AG04449 (cell line): ENCODE measurements at places on chromosomes 13 and 19.

DNA sequence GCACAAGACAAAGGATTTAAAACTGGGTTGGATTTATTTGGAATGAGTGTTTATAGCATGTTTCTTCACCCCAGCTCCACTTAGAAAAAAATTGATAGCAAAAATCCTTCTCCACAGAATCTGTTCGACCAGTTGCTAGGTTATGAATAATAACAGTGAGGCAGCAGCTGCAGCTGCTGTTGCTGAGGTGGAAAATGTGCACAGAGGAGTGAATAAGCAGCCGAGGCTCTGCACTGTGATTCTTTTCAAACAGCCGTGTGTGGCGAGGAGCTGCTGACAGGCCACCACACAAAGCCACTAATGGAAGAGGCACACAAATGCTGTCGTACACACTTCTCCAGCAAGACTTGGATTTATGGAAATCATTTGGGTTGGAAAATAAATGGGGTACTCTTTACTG is 6.4 kb upstream of the RASL11A start:
- DNase-seq, result no peak

GRCh38 chr13:60584976-60585375 is 188.0 kb downstream of the TDRD3 start:
- DNase-seq, result no peak

GRCh38 chr19:41758846-41759245 is 3.5 kb downstream of the CEACAM6 start:
- DNase-seq, result no peak

GRCh38 chr13:98004107-98004506 is 50.6 kb downstream of the IPO5 start:
- peak; percentile 41 for DNase-seq

GRCh38 chr19:41175801-41176777 is 16.9 kb upstream of the CYP2S1 start:
- peak; percentile 21 for DNase-seq

DNA sequence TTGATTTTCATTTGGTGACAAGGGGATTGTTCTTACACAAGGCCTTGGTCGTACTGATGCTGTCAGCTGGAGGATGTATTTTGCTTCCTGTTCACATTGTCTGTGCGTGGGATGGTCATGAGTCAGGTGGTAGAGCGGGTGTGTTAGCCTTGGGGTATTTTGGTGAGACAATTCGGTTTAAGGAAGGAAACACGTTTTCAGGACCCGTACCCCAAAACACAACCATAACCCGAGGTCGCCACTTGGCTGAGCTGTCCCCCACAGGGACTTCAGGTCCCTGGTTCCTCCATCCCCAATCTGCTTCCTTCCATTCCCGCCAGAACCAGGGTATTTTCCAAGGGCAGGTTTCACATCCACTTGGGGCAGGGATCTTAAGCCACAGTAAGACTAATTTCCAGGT is 15.0 kb downstream of the MYO9B start:
- DNase-seq, result no peak

- no peak for DNase-seq
Measured at GRCh38 chr13:29868581-29868980, 18.2 kb upstream of the UBL3 start.

GRCh38 chr19:34320277-34320676 is 44.7 kb upstream of the GPI start:
- DNase-seq, result no peak

- DNase-seq, result no peak
Measured at GRCh38 chr13:38582133-38582532, 104.7 kb upstream of the FREM2 start.

DNA sequence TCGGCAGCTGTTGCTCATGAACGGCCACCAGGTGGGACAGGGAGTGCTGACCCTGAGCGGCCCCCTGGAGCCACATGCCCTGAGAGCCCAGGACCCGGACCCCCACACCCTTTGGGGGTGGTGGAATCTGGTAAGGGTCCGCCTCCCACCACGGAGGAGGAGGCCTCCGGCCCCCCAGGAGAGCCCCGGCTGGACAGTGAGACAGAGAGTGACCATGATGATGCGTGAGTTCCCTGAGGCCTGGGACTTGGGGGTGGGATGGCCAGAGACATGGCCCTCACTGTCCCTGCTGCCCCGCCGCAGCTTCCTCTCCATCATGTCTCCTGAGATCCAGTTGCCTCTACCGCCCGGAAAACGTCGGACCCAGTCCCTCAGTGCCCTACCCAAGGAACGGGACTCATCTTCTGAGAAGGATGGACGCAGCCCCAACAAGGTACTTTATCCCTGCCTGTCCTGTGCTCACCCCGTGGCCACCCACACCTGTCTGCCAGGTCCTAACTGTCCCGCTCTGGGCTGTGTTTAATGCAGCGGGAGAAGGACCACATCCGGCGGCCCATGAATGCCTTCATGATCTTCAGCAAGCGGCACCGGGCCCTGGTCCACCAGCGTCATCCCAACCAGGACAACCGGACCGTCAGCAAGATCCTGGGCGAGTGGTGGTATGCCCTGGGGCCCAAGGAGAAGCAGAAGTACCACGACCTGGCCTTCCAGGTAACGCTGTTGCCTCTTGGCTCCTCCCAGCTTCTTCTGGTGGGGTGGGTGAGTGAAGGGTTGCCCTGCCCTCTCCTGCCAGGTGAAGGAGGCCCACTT is 14.7 kb upstream of the PRR19 start:
- no peak for DNase-seq

DNA sequence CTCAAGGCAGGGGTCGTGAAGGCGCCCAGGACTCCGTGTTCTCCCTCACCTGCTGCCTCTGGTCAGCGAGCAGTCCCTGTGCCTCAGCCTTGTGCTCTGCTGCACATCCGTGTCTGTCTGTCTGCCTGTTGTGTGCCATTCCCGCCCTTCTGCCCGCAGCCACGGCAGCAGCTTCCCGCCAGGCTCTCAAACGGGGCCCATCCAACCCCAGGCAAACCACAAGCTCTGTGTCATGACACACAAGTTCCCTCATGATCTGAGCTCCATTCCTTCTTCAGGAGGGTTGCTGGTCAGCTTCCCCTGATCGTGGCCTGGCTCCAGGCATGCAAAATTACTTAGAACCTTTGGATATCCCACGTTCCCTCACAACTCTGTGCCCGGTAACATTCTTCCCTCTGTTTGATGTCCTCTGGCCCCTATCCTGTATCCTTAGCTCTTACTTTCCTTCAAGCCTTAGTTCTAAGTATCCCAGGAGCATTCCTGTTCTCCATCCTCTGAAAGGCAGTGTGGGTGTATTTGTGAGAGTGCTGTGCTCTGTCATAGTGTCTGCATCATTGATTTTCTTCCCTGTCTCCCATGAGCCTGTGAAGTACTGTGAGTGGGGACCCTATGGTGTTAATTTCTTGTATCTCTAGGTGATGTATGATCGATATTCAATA is 3.2 kb downstream of the GPR183 start:
- no peak for DNase-seq

GRCh38 chr19:33419788-33420130 is 46.2 kb downstream of the CEBPG start:
- DNase-seq, result no peak

- DNase-seq, result no peak
Measured at GRCh38 chr19:31350693-31351055, 1.4 kb upstream of the TSHZ3 start.

GRCh38 chr19:57212109-57212508 is 18.7 kb upstream of the AURKC start:
- no peak for DNase-seq

DNA sequence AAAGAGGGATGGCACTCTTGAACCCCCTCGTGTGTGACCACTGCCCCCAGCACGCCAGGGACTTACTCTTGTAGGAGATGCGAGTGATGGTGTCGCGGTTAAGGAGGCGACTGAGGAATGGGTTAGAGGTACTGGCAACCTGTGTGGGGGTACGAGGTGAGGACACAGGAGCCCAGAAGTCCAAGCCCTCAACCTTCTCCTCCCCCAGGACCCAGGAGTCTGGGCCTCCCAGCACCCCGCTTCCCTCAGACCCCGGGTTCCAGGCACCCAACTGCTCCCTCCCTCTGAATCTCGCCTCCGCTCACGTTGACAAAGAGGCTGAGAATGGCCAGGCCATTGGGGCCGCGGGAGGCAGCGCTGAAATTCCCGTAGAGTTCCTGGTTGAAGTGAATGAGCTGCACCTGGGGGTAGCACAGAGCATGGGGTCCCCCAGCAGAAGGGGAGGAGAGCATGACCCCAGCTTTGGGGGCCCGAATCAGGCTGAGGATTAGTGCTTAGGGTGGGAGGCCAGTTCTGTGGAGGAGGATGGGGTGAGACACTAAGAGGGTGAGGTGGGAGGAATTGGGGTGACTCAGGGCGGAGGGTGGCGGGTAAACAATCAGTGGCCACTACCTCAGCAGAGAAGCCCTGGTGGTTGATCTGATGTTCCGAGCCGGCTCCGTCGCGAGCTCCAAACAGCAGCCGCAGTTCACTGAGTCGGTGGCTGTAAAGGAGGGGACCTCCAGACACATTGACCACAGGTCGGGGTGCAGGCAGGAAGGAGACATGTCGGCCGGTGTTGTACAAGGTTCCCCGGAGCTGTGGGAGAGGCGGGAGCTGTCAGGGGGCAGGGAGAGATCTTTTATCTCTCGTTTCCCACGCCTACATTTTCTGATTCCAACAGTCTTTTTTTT is 2.5 kb upstream of the DBP start:
- DNase-seq, result no peak

DNA sequence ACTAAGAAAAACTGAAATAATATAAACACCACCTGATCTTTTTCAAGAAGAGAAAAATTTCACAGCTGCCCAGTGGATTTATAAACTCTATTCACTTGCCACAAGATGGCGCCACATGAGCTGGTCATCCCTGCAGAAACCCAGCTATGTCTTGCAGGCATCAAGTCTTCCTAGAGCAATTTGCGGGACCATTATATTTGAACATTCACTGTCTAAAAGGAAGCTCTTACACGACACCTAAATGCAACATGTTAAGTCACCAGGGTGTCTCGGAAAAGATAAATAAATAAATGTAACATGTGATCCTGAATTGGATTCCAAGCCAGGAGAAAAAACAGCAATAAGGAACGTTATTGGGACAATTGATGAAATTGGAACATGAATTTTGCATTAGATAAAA is 20.3 kb upstream of the AKT2 start:
- peak; percentile 60 for DNase-seq

- DNase-seq, result no peak
Measured at GRCh38 chr13:98809345-98809777, 56.9 kb upstream of the SLC15A1 start.

GRCh38 chr13:112183532-112184090 is 116.7 kb downstream of the SOX1 start:
- DNase-seq, result no peak

DNA sequence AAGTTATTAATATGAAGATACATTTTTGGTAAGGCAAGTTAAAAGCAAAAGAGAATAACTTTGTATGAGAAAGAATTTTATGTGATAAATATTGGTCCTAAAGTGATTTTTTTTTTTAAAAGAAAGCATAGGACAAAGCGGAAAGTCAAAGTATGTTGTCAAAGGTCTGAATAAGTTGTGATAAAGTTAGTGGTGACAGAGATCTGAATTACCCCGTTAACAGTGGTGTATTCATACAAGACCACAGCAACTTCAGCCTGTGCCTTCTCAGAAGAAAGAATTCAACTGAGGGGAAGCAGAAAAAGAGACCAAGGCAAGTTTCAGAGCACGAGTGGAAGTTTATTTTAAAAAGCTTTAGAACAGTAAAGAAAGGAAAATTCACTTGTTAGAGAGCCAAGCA is 19.0 kb upstream of the ZNF566 start:
- no peak for DNase-seq

DNA sequence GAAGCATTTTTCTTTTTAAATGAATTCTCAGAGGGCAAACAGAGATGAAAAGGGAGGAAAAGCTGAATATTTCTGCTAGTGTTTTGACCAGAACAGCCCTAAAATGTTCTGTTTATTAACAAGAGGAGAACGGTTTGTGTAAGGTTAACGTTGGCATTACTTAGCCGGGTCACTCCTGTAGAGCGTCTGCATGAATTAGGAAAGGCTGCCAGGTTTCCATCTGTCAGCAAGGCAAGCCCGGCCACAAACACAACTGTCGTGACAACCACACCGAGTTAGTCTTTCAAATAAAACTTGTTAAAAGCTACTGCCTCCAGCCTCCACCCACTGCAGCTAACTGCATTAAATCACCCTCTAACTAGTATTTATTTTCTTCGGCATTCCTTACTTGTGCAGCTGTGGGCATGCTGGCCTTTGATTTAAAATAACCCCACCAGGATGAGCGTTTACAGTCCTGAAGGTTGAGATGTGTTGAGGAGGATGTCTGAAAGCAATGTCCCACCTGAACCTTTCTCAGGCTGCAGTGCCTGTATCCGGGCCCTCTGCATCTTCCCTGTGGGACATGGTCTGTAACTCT is 527.9 kb downstream of the FGF9 start:
- no peak for DNase-seq

GRCh38 chr13:67318398-67318797 is 88.3 kb upstream of the PCDH9 start:
- DNase-seq, result no peak

- no peak for DNase-seq
Measured at GRCh38 chr13:75740031-75740430, 103.9 kb downstream of the LMO7 start.

DNA sequence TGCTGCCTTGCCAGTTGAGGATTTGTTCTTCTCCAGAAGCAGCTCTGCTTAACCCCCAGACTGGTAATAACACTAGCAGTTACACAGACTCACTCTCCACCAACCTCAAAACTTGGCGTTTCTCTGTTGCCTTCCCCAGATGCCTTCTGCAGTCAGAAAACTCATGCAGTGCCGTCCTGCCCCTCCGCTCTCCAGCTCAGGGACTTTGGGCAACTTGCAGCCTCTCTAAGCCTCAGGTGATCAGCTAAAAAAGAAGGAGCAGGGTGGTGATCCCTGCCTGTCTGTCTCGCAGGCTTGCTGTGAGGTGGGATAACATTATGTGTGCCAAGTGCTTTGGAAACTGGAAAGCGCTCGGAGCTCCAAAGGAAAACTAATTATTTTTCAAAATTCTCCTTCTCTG is 391.6 kb downstream of the HS6ST3 start:
- no peak for DNase-seq

DNA sequence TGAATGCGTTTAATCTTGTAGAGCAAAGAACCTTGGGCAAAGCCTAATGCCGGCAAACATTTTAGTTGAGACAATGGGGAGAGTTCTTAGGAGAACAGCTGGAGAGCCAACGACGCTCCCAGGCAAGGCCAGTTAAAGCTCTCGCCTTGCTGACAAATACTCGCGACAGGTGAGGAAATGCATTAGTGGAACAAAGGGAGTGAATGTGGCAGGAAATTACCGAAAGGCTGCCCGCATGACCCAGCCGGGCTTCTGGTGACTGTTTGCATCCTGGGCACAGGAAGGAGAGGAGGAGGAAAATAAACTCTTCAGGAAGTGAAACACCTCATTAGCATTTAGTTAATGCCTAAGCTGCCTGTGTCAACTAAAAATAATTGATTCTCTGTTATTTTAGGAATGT is 74.6 kb downstream of the SHISA2 start:
- DNase-seq, result no peak
